ENCODE measurements at places on chromosomes 16 and 17. TPM values are rescaled to one million over a fixed set of nuclear protein-coding genes. Genes with fewer than 3 reads are reported as not detected.

- DNase-seq: no peak
Observed at GRCh38 chr17:21390294-21390693, 14.1 kb downstream of the KCNJ12 start.

- no peak for DNase-seq
Observed at GRCh38 chr17:9195411-9195810, 174.1 kb downstream of the NTN1 start.

DNA sequence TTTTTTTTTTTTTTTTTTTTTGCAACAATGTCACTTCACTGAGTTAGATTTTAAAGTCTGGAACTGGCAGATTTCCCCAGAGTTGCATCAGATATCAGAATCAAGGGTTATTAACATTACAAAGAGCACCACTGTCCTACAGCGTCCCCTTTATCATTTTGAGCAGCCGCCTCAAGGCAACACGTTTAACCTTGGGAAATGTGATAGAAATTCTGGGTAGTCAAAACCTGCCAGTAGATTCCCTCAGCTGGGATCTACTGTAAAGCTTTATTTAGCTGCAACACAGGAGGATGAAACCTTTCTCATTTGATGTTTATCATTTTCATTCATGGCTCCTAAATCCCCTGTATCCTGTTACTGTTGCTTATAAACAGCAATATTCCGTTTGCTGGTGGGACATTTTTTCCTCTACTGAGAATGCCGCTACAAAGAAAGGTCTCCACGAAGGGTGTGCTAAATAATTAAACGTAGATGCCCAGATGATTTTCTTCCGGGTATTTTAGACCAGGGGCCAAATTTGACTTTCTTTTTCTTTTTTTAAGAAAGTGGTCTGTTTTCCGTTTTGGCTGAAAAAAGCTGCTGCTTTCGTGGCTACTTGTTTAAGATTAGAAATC lies 436.1 kb upstream of the GOT2 start:
- no peak for DNase-seq

- DNase-seq: no peak
Observed at GRCh38 chr17:9865586-9865985, 39.5 kb downstream of the RCVRN start.

DNA sequence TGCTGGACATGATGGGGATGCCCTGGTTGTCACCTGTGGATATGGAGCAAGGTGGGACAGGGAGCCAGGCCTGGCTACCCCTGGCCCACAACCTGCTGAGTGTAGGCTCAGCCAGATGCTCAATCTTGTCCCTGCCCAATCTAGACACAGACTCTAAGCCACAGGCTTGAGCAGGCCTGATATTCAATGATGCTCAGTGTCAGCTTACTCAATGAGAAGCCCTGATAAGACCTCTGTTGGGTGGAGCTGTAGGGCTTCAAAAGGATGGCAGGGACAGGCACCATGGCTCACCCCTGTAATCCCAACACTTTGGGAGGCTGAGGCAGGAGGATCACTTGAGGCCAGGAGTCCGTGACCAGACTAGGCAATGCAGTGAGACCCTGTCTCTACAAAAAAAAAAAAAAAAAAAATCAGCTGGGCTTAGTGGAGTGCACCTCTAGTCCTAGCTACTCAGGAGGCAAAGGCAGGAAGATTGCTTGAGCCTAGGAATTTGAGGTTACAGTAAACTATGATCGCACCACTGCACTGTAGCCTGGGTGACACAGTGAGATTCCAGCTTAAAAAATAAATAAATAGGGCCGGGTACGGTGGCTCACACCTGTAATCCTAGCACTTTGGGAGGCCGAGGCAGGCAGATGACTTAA lies 3.4 kb downstream of the LCAT start:
- no peak for DNase-seq

- no peak for DNase-seq
Observed at GRCh38 chr16:86523166-86523740, 12.9 kb downstream of the FOXF1 start.

CRHR1 gene
- under 0.01 TPM for total RNA-seq

NDRG4 gene
- total RNA-seq: 6.7 TPM

Measured in hematopoietic multipotent progenitor cell (in vitro differentiated cells).